ENCODE measurements at places on chromosomes 7 and 10.

GRCh38 chr7:111223802-111224253, 132.9 kb downstream of the LRRN3 start:
- DNase-seq = no peak

- DNase-seq = no peak
Observed at GRCh38 chr10:103710490-103710889, 144.9 kb downstream of the SH3PXD2A start.

DNA sequence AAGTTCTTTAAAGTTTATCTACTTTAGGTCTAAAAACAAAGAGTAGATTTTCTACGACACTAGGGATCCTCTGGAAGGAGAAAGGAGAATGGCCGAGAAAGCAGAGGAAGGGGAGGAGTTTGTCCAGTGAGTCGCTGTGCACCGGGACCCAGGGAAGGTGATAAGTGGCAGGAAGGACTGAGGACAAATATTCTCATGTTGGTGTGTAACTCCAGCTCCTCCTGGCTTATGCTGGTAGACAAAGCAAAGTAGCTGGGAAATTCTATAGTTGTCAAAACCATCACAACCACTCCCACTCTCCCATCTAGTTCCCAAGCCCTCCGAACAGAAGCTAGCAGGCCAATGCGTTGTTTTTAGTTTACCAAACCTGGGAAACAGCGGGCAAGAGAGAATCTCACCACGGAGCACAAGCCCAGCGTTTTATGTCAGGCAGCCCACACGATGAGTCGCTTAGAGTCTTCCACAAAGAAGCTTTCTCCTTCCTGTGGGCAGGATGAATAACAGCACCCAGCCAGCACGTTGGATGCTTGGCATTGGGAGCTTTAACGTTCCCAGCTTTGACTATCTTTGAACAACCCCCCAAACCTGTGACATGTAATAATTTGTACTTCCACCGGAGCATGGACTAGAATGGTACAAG, 32.9 kb upstream of the JCAD start:
- no peak for DNase-seq

DNA sequence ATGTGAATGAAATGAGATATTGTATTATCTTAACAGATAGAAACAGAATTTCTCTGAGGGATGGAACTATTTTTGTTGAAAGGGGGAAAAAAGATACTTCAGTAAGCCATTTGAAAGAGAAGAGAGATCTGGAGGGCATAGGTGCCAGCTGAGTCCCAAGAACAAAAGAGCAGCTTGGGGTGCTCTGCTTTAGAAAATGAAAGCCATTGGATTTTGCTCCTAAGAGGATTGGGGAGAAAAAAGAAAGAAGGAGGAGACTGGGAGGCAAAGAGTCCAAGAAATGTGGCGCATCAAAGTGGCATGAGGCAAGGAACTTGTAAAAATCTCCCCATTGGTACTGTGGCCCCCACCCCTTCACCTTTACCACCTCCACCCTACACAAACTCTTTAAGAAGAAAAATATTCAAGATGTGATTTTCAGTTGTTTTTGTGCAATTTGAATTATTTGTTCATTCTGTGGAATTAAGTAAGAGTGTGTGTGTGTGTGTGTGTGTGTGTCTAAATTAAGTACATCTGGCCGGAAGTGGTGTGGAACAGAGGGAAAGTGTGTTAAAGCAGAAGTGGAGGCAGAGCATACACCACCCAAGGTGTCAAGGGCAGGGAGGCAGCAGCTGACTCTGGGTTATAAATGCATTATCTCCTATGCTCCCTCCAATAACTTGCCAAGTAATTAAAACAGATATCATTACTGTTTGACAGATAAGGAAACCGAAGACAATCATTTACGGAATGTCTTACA, 9.9 kb upstream of the GNAI1 start:
- no peak for DNase-seq

DNA sequence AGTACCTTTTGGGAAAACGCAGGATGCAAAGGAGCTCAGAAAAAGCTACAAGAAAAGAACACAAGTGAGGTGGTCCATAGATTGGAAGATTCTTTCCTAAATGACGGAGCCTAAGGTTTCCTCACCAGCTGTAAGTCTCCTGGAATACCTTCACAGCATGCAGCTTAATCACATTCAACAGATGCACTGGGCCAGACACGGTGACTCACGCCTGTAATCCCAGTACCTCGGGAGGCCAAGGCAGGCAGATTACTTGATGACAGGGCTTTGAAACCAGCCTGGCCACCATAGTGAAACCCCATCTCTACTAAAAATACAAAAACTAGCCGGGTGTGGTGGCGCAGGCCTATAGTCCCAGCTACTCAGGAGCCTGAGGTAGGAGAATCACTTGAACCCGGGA, 228.7 kb downstream of the FRMD4A start:
- no peak for DNase-seq

DNA sequence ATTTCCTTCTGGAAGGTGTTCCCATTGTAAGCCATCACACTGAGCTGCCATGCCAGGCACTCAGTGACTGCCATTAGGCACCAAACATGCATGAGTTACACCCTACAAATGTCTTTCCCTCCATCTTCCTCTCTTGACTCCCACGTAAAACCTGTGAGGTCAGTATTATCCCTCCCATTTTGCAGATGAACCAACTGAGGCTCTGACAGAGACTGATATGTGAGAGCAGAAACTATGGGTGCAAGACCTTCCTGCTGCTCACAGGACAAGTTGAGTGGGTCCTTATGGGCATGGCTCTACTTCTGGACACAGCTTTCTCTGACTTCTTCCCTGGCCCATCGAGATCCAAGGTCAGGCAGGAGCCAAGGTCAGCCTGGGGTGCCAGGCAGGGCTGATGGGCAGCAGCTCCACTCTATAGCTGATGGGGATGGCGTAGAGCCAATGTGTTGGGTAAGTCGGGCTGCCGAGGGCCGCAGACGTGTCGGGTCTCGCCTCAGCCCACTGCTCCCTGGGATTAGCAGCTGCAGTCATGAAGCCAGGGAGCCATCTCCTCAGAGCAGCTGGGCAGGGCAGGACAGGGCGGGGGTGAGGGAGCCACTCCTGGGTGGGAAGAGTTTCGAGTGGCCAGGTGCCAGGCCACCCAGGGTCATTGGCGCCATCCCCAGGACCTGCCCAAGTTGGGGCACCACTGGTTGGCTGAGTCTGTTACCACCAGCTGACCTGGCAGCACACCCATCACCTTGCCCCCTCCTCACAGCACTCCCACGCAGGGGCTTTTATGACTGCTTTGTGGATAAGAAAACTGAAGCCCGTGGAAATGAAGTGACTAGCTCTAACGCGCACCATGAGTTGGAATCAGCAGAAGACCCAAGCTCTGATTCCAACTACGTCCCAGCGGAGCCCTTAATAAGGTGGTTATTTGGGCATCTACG, 117.8 kb upstream of the ZMIZ1 start:
- DNase-seq = no peak

- no peak for DNase-seq
Observed at GRCh38 chr7:75953431-75953830, 38.5 kb downstream of the POR start.

GRCh38 chr7:86929293-86930109, 130.0 kb downstream of the ELAPOR2 start:
- DNase-seq = no peak

DNA sequence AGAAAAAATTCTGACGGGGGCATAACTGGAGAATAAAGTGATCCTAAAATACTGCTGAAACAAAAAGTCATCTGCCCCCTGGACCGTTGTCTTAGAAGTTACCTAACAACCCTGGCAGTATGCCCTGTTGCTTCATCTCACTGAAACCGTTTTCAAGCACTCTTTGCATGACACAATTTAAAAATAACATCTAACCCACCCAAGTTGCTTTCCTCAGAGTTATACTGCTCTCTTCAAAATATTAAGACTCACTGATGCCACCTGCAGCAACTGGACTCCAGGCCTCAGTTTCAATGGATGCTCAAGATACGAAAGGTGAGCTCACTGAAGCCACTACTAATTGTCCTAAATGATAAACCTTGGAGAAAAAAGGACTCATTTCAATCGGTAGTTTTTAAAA, 57.4 kb downstream of the CDK6 start:
- no peak for DNase-seq

DNA sequence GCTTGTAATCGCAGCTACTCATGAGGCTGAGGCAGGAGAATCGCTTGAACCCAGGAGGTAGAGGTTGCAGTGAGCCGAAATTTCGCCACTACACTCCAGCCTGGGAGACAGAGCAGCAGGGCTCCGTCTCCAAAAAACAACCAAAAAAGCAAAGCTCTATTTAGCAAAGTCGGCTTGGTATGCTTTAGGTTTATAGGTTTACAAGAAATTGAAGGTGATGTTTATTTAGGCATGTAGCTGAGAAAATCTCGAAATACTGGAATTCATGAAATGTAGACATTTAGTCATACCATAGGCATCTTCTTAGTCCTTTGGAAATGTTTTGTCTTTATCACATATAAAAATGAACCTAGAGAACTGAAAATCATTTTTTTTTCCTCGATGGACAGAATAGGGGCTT, 453.8 kb upstream of the ANKRD30A start:
- no peak for DNase-seq

- no peak for DNase-seq
Observed at GRCh38 chr7:33157311-33157710, 27.9 kb downstream of the BBS9 start.

- DNase-seq = peak; percentile 88
Observed at GRCh38 chr7:97005183-97006054, at the start of gene DLX6. Gene DLX6, plus strand, starts transcription at chr7:97005553. Its CDS starts 425 bp downstream, at chr7:97005978.

- DNase-seq = no peak
Observed at GRCh38 chr10:102243309-102243708, 2.0 kb upstream of the PITX3 start.

DNA sequence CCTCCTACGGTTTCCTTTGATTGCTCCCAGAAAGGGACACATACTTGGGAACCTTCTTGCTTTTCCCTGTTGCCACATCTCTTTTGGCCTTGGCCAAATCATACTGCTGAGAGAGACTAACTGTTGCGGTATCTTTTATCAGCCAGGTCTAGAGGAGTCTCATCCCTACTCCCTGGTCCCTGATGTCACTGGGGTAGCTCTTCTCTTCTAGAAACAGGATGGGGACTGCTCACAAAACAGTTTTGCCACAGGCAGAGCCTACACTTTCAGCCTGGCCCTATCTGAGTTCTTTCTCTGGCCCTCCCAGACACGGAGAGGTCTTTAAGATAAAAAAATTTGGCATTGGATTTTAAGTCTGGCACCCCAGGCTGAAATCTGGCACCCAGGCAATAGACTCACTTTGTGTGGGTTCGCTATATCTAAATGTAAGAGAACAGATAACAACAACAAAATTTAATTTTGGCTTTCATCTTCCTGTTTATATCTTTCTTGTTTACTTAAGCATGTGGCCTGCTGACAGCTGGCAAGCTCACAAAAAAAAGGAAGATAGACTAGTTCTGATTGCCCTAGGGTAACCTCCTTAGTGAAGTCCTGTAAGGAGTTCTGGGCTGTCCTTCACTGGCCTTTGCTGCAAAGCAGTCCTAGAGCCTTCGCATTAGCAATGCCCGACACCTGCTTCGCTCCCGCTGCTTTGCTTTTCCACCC, 228.3 kb upstream of the NPVF start:
- no peak for DNase-seq

GRCh38 chr7:24959735-24960485, 20.1 kb downstream of the OSBPL3 start:
- no peak for DNase-seq

GRCh38 chr7:151400626-151401315, 9.1 kb downstream of the WDR86 start:
- DNase-seq = no peak

DNA sequence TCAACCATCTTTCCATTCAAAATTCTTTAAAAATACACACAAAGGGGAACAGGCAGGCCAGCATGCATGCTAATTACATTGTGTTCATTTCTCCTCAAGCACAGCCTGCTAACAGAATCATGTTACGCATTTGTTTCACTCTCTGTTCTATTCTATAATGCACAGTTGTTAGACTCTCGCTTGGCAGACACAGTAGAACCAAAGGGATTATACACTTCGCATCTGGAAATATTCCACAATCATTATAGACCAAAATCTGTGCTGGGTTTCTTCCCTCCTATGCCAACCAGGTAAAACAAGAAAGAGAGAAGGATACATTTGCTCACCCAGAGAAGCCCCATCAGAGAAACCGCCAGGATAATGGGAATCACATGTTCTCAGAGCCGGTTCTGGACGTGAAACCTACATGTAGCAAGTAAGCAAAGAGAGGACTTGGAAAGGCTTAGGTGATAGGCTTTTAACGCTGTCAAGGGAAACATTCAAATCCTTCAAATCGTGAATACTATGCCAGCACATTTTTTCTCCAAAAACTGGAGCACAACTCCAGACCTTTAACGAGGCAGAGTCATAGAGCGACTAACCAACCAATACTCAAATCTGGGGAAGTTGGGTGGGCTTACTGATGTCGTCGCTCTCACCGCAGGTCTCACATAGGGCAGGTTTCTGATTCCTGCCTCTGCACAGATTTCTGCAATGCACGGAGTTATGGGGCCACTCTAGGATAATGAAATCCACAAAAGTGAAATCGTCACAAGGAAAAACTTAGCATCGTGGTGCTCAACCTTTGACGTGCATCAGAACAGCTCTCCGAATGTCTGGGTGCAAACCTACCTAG, 380.5 kb upstream of the AUTS2 start:
- no peak for DNase-seq

GRCh38 chr10:88317099-88317498, 266.0 kb downstream of the RNLS start:
- DNase-seq = no peak

GRCh38 chr7:80444811-80445210, 67.1 kb downstream of the GNAT3 start:
- no peak for DNase-seq

GRCh38 chr10:85222300-85222699, 893.9 kb downstream of the CCSER2 start:
- no peak for DNase-seq

- DNase-seq = no peak
Observed at GRCh38 chr7:80552031-80552694, 40.3 kb upstream of the GNAT3 start.

DNA sequence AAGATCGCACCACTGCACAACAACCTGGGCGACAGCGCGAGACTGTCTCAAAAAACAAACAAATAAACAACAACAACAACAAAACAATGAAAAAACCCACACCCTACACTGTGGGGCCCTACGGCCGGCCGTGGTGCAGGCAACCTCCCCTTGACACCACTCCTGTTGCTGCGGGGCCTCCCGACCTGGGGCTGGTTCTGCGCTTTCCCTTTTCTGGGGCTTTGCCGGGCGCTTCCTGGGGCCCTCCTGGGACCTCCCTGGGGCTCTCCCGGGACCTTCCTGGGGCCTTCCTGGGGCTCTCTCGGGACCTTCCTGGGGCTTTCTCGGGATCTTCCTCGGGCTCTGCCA, 46.6 kb downstream of the INSIG1 start:
- no peak for DNase-seq

DNA sequence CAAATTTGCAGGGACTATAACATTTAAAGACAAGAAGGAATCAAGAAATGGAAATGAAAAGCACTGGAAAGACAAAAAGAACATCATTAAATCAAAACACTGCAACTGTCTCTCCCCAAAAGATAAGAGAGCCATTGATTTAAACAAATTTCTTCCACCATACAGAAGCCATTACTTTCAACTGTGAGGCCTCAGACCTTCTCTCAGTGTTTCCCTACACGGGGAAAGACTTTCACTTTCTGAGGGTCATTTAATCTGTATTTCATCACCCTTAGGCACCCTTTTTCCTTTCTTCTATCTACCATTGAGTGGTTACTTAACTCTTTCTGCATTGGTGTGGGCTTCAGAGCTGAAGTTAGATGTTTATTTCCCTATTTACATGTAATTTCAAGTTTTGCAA, 47.5 kb downstream of the CCDC172 start:
- no peak for DNase-seq

All from NCI-H1930 (cell line).